ENCODE measurements at places on chromosomes 6 and 20. TPM values are rescaled to one million over a fixed set of nuclear protein-coding genes. Genes with fewer than 3 reads are reported as not detected.

Gene ROS1
- polyA plus RNA-seq = 0.70 TPM

Gene LIME1
- 5.7 TPM for polyA plus RNA-seq

Gene CASS4
- polyA plus RNA-seq = 2.8 TPM

Gene CALHM6
- 5.5 TPM for polyA plus RNA-seq

Gene TEAD3
- polyA plus RNA-seq = 42.6 TPM

Gene APOBEC2
- 0.34 TPM for polyA plus RNA-seq

Gene FOXQ1
- 12.4 TPM for polyA plus RNA-seq

Gene DUSP15
- polyA plus RNA-seq = 16.0 TPM

Gene RSPO3
- 18.9 TPM for polyA plus RNA-seq

Gene C6orf15
- not detected for polyA plus RNA-seq

Measured in left renal pelvis (tissue), 4 donors.